ENCODE measurements at places on chromosomes 4 and X.

DNA sequence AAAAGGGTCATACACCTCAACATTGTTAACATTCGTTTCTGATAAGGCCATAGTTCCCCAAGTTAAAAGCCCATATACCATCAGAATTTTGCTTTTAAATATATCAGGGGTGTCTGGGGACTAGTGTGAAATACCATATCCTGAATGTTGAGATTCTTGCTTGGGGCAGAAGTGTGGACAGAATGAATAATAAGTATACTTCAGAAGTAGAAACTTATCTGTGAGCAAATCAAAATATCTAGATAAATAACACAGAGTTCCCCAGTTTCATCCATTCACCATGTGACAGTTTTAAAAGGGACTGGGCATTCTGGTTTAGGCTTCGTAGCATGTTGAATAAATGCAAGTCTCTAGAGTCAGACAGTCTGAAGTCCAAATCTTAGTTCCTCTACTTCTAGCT, 110.5 kb downstream of the CHRNA9 start:
- no peak for DNase-seq

DNA sequence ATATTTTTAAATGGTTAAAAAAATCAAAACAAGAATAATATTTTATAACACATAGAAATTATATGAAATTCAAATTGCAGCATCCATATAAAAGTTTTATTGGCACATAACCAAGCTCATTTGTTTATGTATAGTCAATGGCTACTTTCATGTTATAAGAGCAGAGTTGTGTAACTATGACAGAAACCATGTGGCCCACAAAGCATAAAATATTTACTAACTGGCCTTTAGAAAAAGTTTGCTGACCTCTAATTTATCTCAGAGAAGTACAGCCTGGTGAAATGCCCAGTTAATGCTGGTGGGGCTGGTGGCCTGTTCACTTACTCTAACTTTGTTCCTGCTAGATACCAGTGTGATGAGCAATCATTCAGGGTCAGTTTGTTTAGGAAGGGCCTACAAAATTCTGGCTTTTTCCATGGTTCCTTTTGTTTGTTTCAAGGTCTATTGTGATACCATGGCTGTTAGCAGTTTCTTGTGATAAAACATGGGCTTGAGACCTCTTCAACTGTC, 104.6 kb downstream of the PPP1R2C start:
- DNase-seq = no peak

- DNase-seq = peak; percentile 26
Observed at GRCh38 chrX:72127332-72127731, 4.4 kb downstream of the RTL5 start.

DNA sequence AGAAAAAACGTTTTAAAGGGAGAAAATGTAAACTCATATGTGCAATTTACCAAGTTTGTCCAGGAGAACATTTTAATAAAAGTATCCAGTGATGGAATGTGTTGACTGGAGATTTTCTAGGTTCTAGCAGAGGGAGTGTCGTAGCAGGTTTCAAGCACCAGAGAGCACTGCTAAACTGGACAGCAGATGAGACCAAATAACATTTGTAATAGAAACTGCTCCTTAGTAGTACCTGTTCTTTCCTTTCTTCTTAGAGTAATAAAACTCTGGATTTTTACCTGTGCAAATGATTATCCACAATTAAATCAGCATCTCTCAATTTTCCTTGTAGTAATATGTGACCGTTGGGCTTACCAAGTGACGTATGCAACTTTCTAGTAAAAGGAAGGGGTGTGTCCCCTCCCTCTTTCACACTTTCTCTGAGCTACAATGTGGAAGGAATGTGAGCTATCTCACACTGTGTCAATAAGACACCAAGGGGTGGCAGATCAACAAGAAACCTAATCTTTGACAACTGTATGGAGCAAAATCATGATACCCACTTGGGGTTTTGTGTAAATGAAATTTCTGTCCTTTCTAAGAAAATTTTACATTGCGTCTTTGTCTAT, 9.5 kb downstream of the HPGDS start:
- DNase-seq = no peak

DNA sequence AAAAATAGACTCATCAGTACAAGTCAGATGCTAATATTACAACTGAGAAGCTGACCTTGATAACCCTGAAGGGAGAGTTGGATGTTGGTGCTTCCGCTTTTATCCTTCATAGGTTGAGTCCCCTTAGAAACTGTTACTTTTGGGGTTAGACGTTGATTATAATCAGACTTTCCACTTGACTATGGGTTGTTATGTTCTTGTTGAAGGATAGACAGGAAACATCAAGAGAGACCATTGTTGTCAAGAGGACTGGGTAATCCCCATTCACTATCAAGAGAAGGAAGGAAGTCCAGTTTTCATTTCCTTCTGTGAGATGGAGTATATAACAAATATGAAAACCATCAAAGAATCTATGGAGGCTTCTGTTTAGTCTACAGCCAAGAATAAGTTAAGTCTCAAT, 229.9 kb upstream of the AFF2 start:
- DNase-seq = no peak

GRCh38 chr4:76960014-76960413, 10.5 kb downstream of the SEPTIN11 start:
- DNase-seq = no peak

DNA sequence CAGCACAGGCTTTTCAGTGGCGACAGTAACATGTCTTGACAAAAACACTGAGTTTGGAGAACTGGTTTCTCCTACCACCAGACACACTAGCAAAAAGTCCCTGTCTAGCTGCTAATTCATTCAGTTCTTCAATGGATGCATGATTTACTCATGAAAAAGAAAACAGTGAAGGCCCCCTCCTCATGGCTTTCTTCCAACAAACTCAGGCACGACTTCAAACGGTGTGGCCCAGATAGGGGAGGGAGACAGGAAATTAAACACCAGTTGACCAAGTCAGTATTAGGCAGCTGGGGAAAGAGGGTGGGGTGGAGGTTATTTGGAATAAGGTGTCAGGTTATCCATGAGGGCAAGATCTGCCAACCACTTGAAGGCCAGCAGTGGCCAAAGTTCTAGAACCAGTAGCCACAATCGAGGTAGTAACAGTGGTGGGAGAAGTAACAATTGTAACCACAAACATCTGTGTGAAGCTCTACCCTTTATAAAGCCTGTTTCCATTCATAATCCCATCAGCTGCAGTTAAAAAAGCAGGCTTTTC, 60.2 kb downstream of the SEPSECS start:
- no peak for DNase-seq

- DNase-seq = no peak
Observed at GRCh38 chr4:165368114-165368513, 10.7 kb upstream of the CPE start.

DNA sequence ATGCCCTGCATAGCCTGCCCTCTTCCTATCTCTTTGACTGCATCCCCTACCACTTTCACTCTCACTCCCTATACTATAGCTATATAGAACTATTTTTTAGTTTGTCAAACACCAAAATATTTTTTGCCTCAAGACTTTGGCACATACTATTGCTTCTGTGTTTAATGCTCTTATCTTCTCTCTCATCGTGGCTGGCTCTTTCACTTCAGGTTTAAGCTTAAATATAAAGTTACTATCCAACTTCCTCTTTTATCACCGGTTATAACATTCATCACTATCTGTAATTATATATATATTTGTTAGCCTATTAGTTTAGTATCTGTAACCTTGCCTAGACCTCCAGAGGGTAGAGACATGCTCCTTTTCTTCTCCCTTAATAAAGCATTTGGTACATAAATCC, 11.5 kb upstream of the HMGB2 start:
- no peak for DNase-seq

DNA sequence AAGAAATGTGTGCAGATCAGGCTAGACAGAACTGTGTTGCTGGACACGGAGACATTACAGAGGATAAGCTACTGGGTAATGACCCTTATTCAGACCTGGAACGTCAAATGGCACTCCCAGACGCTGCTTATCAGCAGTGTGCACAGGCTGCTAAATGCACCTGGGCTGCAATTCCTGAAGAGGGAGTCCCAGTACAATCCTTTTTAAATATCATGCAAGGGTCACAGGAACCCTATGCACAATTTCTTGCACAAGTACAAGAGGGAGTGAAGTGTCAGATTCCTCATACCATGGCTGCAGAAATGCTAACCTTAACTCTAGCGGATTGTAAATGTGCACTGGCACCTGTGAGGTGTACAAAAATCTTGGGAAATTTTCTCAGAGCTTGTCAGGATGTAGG, 16.9 kb downstream of the SPIN2B start:
- no peak for DNase-seq

DNA sequence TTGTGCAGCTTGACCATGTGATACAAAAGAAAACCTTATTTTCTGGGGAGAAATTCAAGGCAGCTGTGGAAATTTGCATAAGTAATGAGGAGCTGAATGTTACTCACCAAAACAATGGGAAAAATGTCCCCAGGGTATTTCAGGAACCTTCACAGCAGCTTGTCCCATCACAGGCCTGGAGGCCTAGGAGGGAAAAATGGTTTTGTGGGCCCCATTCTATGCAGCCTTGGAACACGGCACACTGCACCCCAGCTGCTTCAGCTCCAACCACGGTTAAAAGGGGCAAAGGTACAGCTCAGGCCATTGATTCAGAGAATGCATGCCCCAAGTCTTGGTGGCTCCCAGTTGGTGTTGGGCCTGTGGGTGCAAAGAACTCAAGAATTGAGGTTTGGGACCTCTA, 216.1 kb downstream of the MAGEE1 start:
- DNase-seq = no peak

- DNase-seq = peak; percentile 59
Observed at GRCh38 chr4:1081689-1082040, 31.7 kb downstream of the RNF212 start.

- no peak for DNase-seq
Observed at GRCh38 chrX:3711331-3711917, 2.0 kb downstream of the PRKX start.

GRCh38 chr4:25063116-25063515, 32.4 kb upstream of the LGI2 start:
- DNase-seq = peak; percentile 42

GRCh38 chr4:151799417-151800012, 38.7 kb upstream of the GATB start:
- no peak for DNase-seq

DNA sequence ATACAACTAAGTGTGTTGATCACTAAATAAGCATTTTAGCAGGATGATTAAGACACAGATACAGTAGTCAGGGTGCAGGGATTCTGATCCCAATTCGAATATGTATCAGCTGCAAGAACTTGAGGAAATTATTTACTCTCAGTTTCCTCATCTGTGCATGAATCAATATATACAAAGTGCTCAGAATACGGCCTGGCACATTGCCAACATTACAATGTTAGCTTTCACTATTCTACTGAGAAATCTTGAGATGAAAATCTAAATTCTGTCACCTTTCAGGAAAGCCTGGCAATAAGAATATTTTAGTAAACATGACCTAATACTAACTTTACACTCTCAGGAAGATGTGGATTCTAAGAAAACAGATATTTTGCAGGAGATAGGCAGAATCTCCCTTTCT, 1001.6 kb upstream of the IGFBP7 start:
- no peak for DNase-seq

GRCh38 chrX:112746812-112747595, 67.3 kb upstream of the LHFPL1 start:
- DNase-seq = no peak

GRCh38 chr4:105858466-105859040, 36.7 kb upstream of the NPNT start:
- DNase-seq = no peak

DNA sequence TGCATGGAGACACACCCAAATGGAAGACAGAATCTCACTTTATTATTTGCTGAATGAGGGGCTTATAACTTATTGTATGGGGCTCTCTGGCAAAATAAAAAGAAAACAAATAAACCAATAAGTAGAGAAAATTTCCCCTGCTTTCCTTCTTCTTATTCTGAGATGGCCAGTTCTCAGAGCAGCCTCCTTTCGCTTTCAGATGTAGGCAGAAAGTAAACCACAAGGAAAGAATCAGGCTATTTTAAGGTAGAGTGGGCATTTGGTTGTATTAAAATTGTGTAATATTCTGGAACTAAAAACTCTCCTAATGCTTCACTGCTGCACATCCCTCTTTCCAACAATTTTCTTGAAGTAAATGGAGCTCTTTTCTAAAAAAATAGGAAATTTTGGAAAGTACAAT, 241.8 kb downstream of the GALNTL6 start:
- no peak for DNase-seq

DNA sequence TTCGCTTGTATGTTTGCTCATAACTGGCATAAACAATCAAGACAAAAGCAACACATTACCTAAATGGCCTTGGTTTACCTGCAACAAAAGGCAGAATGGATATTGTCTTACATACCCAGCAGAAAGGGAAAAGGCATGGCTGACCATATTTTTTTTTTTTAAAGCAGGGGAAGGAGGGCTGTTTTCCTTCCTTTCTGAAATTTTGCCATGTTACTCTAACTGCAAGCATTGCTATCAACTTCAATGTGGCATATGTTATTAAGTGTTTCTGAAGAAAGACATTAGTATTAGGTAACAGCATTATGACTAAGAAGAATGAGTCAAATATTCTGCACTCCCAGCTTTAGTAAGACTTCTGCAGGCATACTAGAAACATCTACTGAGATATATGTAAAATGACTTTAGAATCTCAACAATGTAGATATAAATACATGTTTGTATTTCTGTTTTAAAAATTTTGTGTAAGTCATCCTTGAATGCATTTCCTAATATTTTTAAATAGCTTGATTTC, 512.6 kb upstream of the FAM241A start:
- DNase-seq = peak; percentile 30

DNA sequence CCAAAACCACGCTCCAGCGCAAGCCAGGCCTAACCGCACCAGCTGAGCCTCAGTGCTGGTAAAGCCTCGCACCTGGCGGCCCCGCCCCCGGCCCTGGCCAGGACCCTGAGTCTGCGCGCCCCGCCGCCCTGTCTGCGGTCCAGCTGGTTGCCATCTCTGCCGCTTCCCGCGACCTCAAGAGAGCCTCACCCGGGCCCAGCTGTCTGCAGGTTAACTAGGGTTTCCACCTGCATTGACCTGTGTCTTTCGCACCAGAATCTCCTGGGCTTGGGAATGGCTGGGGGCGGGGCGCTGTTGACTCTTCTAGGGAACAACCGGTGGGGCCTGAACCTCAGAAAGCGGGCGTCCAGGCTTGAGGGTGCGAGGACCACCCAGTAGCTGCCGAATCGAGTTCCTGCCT, 207.7 kb upstream of the PRPS2 start:
- DNase-seq = no peak

DNA sequence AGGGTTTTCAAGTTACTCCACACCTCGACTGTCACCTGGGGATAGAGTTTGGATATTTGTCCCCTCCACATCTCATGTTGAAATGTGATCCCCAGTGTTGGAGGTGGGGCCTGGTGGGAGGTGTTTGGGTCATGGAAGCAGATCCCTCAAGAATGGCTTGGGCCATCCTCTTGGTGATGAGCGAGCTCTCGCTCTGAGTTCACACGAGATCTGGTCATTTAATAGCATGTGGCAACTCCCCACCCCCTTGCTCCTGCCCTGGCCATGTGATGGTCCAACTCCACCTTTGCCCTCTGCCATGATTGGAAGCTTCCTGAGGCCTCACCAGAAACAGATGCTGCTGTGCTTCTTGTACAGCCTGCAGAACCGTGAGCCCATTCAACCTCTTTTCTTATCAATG, 8.3 kb downstream of the CTAG1A start:
- DNase-seq = no peak

- DNase-seq = no peak
Observed at GRCh38 chr4:59374416-59374815, 1825.7 kb upstream of the ADGRL3 start.

Data from suppressor macrophage (primary cell).